SW 1271 (cell line): ENCODE measurements at places on chromosomes 4 and X.

GRCh38 chrX:64975491-64975890, 759 bp downstream of the ZC4H2 start:
- DNase-seq = no peak

GRCh38 chrX:111869639-111870034, 6.3 kb upstream of the TRPC5OS start:
- DNase-seq = no peak

DNA sequence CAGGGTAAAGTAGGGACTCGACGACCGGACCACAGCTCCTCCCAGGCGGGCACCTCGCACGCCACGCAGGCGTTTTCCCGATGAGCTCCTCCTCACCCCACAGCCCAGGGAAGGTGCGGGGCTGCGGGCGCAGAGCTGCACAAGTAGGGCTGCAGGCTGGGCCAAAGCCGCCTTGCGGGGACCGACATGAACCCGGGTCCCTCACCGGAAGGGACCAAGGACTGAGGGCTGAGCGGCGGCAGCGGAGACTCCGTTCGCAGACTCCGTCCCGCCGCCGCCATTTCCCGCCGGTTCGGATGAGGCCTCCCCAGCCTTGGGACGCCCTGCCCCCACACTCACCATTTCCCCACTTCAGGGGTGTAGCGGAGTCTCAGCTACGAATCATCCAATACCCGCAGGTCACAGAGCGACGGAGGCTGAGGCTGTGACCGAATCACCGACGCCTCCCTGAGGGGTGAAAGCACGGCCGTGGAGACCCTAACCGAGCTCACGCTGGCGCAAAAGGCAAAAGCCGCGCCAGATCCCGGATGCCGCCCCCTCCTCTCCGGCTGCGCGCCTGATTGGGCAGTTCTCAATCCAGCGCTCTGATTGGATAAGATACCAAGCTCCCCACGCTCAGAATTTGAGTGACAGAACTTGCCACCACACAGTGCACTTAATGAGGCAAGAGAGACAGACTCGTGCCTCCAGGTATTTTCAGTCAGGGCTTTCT, at the start of gene ZNF732:
Gene ZNF732 (minus strand): TSS at position 506 of the 712 bp plus-strand sequence. CDS start 164 bp downstream, at position 342.
- DNase-seq = peak; percentile 39

DNA sequence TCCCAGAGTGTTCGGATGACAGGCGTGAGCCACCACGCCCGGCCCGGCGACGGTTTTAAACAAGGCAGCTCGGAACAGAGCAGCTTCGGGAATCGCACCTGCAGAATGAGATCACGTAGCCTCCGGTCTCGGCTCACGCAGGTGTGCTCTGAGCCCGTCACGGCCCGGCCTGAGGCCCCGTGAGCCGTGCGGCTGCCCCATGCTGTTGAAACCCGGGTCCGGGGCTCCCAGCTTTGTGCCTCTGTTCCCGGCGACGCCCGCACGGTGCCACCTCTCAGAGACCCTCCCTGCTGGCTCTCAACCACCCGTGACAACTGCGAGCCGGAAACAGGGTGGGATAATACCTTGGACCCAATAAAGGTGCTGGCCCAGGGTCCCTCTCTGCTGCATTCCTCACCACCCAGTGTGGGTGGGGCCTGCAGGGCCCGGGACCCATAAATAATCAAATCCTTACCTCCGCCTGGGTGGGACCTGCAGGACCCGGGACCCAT, 13.4 kb upstream of the PLCXD1 start:
- no peak for DNase-seq

GRCh38 chr4:28351826-28352225, 1491.2 kb downstream of the STIM2 start:
- DNase-seq = no peak

- no peak for DNase-seq
Observed at GRCh38 chr4:76997077-76997476, 47.5 kb downstream of the SEPTIN11 start.

DNA sequence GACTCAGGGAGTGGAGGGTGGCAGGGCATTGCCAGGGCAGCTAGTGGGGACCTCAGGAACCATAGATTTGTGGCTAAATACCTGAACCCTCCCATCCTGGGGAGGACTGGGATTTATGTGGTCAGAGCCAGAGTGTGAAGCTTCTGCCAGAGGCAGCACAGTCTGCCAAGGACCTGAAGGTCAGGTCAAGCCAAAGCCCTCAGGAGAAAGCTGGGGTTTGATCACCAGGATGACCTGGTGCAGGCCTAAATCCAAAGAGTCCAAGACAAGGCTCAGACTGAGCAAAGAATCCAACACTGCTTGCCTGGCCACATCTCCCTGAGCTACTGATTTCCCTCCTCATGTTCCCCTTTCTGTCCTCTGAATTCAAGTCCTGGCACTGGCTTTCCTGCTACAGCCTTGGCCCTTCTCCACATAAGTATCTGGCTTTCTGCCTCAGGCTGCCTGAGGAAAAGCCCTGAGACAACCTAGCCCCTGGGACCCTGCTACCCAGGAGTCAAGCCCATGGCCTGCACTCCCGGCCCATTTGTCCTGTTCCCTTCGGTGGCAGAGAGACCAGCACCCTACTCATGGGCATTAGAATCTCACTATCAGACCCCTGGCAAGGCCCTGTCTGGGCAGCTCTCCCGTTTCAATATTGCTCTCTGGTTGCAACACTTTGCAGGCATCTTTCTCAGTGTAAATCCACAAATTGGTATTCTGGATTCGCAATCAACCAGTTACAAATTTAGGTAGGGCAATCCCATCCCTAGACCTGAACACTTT, 39.3 kb upstream of the SLC25A43 start:
- no peak for DNase-seq

DNA sequence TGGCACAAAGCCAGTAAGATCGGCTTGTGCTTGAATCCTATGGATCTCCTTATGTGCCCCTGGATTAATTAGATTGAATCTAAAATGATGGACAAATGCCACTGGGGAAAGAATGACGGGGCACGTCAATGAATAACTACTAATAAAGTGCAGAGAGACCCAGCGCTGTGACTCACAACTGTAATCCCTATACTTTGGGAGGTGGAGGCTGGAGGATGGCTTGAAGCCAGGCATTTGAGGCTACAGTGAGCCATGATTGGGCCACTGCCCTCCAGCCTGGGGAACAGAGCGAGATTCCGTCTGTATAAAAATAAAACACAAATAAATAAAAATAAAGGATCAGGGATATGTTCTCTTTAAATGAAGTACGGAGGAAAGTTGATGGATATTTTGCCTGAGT, 179.4 kb downstream of the DCHS2 start:
- no peak for DNase-seq

DNA sequence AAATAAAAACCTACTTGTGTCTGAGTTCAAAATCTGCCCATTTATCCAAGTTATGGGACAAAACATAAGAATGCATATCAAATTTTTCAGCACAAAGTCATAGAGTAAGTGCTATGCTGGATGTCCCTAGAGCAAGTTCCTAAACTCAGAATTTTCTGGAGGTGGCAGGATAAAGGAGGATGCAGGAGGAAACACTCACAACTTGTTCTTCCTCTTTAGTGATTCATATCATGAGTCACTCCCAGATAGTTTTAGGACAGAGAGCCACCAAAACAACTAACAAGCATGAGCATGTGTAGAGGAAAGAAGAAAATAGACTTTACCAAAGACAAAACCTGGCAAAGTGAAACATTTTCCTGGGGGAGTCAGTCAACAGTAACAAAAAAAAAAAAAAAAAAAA, 302.7 kb downstream of the KCTD8 start:
- DNase-seq = peak; percentile 72

GRCh38 chr4:38623260-38623659, 40.7 kb upstream of the KLF3 start:
- DNase-seq = no peak

DNA sequence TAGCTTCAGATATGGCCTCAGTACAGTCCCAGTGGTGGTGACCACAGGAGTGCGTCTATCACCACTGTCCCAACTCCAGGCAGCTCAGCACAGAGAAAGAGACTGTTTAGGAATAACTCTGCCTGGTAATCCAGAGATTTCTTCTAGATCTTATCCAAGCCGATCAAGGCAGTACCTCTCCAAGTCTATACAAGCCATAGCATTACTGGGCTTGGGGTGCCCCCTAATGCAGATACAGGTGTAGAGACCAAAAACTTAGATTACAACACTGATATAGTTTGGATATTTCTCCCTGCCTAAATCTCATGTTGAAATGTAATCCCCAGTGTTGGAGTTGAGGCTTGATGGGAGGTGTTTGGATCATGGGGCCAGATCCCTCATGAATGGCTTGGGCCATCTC, 100.9 kb downstream of the PTCHD1 start:
- no peak for DNase-seq
